Fibroblast of villous mesenchyme (primary cell): ENCODE measurements at places on chromosomes 1 and 21.
A peak's percentile ranks its signal among the peaks of the same experiment; 100 is the strongest.

GRCh38 chr1:176051902-176052518 is 155.1 kb downstream of the COP1 start:
- DNase-seq, result peak; percentile 31

GRCh38 chr1:224542783-224543440 is 73.2 kb upstream of the CNIH3 start:
- DNase-seq, result peak; percentile 93

DNA sequence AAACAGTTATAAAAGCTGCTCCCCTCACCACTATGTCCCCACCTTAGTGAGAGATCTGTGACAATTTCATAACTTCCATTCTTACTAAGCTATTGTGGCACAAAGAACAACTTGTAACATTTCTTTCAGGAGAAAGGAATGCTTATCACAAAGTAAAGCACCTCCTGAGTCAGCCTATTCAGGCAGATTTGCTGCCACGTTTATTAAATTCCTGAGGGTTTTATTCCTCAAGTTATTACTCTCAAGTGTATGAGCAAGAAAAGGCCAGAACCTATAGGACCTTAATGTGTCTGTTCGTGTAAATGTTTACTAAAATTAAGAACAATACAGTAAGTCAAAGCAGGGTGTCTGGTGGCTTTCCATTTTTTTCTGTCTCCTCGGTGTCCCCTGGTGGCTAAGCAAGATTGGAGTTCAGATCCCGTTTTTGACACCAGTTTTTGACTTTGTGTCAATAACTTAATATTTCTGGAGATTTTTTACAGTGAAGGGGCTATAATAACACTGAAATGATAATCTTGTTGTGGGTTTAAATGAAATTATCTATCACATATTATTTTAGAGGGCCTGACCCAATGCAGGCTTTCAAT is 1539.6 kb downstream of the BRINP3 start:
- DNase-seq, result no peak

GRCh38 chr1:243291292-243291691 is 35.5 kb downstream of the SDCCAG8 start:
- DNase-seq, result no peak

GRCh38 chr1:69657971-69658370 is 90.2 kb downstream of the LRRC7 start:
- DNase-seq, result no peak

- DNase-seq, result no peak
Measured at GRCh38 chr21:41545500-41546359, 37.8 kb upstream of the TMPRSS2 start.

GRCh38 chr1:44609412-44609767 is 64.9 kb downstream of the TMEM53 start:
- peak; percentile 49 for DNase-seq

DNA sequence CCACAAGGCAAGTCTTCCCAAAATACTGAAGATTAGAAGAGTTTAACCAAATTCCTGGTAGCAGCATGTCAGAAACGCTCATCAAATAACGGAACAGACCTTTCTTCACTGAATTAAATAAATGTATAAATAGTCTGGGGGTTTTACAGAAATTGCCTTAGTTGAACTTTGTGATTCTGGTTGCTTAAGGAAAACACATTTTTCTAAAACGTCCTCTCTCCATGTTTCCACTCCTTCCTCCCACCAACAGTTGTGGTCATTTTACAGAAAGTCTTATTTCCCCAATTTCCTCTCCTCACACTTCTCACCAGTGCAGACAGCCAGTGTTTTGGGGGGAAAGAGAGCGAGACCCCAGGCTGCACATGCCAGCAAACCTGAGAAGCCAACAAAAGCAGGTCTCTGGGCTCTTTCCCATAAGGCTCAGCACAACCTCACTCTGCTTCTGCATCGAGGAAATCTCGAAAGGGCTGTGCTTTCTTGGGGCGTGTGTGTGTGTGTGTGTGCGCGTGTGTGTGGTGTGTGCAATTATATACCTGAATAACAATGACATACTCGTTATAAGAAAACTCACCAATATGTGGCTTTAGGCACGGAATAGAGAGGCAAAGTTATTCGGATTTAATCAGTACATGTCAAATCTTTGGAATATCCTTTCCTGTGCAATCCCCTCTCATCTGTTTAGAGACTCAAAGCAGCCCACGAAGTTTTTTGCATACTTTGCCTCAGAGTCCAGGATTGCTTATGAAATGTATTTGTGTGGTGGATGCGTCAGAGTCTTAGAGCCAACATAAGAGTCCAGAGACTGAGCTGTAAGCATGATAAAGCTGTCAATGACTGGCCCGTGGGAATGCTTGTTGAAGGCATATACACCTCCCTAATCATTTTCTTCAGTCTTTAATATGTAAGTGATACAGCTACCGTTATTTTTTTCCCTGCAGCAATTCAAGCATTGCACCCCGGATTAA is 2.0 kb downstream of the KCNJ15 start:
- DNase-seq, result peak; percentile 98

DNA sequence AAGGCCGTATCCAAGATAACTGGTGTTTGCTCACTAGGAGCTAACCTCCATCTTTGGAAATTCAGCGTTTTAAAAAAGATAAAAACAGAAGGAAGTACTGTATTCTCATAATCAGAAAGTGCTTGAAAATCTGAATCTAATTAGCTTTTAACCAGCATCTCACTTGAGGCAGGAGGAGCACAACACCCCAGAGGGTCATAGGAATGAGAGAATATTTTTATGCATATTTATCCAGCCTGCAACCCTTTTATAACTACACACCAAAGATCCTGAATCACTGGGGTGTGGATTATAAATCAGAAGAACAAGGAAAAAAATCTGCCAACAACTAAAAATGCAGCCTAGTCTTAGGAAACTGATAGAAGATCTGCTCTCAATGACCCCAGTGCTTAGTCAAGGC is 68.0 kb upstream of the PTCH2 start:
- DNase-seq, result no peak

GRCh38 chr1:150612014-150612345 is 17.4 kb downstream of the ENSA start:
- DNase-seq, result no peak

DNA sequence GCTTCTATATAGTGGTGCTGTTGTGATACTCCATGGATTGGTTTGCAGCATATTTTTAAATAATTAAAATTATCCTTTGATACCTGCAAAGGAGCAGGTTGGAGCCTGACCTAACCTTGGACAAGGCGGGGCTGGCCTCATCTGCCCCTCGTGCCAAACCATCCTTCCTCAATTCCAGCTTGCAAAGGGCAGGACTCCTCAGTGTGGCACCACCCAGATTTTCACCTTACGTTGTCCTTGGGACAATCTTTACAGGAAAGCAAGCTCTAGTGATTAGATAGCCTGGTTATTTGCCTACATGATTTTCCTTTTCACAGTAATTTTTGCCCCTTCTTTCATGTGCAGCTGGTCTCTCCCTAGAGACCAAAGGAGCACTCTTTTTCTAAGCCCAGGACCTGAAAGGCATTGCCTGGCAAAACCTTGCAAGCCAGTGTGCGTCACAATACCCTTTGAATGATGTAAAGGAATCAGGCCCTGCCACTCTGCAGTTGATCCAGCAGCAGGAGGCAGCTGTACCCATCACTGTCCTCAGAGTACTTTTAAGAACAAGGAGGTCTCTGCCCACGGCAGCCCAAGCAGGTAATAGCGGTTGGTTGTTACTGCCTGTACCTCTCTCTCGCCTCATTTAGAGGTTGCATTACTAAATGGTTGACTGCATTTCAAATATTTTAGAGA is 99.4 kb downstream of the ADSS2 start:
- DNase-seq, result no peak

DNA sequence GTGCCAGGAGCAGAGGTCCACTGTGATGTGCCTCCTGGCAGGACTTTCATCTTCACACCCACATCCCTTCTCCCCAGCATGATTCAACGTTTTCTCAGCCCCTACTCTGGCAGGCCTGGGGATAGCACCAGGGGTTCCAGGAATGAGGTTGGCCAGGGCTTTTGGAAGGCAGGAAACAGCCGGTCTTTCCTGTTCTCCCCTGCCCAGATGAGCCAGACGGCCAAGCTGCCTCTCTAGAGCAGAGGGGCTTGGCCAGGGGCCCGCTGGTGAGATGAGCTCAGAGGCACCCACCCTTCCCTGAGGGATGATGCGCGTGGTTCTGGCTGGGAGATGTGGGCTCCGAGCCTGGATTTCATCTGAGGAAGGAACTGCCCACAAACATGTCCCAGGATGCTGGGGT is 4.3 kb upstream of the MFAP2 start:
- peak; percentile 44 for DNase-seq

DNA sequence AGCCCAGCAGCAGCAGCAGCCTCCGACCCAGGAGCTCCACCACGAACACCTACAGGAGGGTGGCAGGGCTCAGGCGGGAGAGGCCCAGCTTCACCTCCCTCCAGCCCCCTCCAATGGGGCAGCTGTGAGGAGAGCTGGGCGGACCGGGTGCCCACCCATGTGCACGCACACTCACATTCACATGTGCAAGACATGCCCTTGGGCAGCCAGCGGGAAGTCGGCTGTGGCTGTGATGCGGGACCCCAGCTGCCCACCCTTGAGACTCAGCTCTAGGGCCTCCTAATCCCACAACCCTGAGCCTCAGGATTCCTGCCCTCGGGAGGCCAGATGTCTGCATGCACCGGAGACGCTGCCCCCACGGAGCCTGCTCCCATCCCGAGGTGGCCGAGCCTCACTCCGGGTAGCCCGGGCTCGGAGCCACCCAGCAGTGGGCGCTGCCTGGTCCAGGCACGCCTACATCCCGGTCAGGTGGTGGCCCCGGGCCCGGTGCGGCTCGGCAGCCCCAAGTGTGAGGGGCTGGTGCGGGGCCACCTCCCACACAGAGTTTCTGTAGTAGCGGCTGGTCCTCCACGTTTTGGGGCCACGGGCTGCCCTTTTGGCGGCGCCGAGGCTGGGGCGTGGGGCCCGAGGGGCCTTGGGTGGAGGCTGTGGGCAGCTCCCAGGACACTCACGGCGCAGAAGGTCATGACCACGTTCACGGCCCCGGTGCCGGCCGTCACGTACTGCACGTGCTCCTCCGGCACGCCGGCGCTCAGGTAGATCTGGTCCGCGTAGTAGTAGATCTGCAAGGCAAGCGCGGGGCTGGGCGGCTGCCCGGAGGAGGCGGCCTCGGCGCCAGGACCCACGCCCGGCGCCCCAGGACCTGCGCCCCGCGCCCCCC is 12.9 kb upstream of the SLC2A7 start:
- DNase-seq, result no peak

DNA sequence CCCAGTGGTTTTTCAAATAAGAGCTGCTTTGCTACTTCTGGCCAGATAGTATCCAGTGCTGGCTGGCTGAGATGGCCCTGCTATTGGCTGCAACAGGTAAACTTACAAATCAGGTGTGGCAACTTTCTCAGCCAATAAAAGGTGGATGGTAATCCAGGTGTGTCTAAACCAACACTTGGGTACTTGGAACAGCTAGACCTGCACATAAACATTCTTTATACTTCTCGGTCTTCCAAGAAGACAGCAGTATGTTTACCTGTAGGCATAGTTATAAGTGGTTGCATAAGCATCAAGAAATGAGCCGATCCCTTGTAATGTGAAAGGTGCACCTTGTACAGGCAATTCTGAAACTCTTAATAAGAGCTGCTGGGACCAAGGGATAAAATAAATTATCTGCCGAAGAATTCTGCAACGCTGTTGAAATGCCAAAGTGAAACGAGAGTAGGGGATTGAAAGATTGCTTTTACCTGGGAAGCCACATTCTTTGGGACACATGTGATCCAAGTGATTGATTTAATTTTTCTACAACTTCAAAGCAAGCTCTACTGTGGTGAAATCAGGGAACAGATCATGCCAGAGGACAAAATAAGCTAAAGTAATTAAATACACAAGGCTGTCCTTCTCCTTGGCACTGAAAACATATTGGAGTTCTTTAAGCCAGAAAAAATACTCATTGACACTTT is at the start of gene CLDN8:
Gene CLDN8, minus strand, starts transcription at position 57 of the 683 bp plus-strand sequence. CDS start 172 bp downstream, outside the sequence.
- DNase-seq, result no peak

- peak; percentile 14 for DNase-seq
Measured at GRCh38 chr1:150931773-150932172, 5.6 kb downstream of the SETDB1 start.

- no peak for DNase-seq
Measured at GRCh38 chr1:178498896-178499675, 2.3 kb upstream of the CLEC20A start.

DNA sequence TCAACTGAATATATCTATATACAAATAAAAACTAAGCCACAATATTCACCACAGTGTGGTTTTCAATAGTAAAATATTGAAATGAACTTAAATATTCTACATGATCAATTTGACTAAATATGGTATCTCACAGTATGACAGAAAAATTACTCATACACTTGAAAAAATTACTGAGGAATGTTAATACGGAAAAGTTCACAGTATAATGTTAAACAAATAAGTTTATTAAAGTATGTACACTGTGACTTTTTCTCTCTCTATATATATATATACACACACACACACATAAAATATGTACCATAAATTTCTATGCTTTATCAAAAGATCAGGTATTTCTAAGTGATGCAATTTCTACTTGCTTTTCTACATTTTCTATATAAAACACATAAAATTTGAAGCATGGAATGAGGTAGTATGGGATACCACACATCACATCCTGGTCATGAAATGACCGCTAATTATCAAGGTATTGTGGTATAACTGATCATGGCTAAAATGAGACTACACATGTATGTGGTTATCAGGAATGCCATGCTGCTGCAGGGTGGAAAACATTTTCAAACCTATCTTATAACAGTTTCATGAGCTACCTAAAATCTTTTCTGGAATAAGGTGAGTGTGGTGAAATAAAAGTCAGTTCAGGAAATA is 102.3 kb downstream of the CDC42BPA start:
- no peak for DNase-seq

DNA sequence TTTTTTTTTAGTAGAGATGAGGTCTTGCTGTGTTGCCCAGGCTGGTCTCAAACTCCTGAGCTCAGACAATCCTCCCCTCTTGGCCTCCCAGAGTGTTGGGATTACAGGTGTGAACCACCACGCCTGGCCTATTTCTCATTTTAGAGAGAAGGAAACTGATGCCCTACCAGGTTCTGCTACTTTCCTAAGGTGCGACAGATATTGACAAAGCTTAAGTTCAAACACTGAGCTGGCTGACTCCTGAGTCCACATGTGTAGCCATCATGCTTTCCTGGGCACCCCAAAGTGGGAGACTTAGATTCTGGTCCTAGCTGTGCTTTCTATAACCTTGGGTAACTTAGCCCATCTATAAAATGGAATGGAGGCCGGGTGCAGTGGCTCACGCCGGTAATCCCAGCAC is 5.1 kb upstream of the TMEM222 start:
- DNase-seq, result no peak

- DNase-seq, result no peak
Measured at GRCh38 chr1:244536316-244536715, 75.2 kb downstream of the CATSPERE start.

- DNase-seq, result no peak
Measured at GRCh38 chr1:239282411-239282810, 104.0 kb upstream of the CHRM3 start.

GRCh38 chr1:71269818-71270217 is 189.0 kb upstream of the ZRANB2 start:
- DNase-seq, result no peak
